ENCODE measurements at places on chromosomes 7 and 10.

DNA sequence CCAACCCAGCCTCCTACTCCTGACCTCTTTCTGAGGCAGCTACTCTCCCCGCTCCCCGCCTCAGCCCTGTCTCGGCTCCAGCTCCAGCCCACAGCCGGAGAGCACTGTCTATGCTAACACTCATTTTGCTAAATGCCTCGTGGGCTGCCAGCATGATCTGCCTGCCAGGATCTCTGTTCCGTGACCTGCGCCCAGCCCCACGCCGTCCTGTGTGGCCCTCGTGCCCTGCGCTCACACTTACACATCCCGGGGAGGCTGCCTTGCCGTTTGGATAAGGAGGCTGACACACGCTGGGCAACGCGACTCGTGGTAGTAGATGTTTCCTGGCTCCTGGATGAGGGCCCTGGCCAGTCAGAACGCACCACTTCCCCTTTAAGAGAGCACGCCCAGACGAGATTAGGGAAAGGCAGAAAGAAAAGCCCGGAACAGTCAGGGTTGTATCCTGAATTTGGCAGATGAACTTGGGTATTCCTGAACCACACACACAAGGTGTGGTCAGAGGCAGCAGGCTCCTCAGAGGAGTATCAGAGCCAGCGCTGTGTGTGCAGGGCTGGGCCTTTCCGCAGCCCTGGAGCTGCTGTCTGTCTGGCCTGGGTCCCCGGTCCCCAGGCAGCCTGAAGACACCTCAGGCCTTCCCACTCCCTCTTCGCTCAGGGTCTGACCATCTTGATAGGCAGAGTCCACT lies 97.7 kb upstream of the EFCAB10 start:
- DNase-seq, result no peak

GRCh38 chr7:20399521-20399920 lies 68.8 kb downstream of the ITGB8 start:
- DNase-seq, result no peak

GRCh38 chr10:60367024-60367423 lies 22.7 kb downstream of the ANK3 start:
- DNase-seq, result no peak

DNA sequence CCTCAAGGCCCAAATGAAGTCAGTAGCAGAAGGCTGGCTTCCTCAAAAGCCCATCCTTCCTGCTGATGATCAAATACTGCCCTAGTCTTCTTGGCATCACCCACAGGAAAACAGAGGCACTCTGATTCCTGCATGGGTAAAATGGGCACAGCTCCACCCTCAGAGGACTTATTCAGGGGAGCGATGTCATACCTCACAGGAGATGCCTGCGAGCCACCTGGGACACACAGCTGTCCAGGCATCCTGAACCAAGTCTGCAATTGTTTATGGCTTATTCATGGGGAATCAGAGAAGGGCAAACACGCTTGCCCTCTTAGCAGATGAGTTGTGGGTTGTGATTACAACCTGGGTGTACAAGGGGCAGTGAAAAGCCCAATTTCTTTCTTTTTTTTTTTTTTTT lies 22.0 kb upstream of the LMTK2 start:
- no peak for DNase-seq

- DNase-seq, result no peak
Observed at GRCh38 chr10:51117053-51117660, 42.9 kb downstream of the PRKG1 start.
